Activated T-helper 9 cell treated with anti-CD3 and anti-CD28 coated beads, Interleukin-2, amount 50 U/mL, for 16 hours (primary cell): ENCODE measurements at places on chromosomes 1 and 21.

DNA sequence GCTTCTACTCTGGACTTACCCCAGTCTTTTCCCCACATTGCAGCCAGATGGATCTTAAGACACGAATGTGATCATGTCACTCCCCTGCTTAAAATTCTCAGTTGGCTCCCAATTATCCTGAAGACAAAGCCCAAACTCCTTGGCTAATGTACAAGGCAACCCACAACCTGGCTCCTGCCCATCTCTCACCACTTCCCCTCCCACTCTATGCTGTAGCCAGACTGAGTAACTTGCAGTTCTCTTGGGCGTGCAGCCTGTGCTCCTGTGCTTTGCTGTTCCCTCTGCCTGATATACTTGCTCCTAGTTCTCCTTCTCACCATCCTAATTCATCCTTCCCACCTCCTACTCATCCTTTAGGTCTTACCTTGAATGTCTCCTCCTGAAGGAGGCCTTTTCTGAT is 56.2 kb downstream of the LGR6 start:
- no peak for DNase-seq

- no peak for DNase-seq
Measured at GRCh38 chr1:26705788-26706311, 10.0 kb downstream of the ARID1A start.

DNA sequence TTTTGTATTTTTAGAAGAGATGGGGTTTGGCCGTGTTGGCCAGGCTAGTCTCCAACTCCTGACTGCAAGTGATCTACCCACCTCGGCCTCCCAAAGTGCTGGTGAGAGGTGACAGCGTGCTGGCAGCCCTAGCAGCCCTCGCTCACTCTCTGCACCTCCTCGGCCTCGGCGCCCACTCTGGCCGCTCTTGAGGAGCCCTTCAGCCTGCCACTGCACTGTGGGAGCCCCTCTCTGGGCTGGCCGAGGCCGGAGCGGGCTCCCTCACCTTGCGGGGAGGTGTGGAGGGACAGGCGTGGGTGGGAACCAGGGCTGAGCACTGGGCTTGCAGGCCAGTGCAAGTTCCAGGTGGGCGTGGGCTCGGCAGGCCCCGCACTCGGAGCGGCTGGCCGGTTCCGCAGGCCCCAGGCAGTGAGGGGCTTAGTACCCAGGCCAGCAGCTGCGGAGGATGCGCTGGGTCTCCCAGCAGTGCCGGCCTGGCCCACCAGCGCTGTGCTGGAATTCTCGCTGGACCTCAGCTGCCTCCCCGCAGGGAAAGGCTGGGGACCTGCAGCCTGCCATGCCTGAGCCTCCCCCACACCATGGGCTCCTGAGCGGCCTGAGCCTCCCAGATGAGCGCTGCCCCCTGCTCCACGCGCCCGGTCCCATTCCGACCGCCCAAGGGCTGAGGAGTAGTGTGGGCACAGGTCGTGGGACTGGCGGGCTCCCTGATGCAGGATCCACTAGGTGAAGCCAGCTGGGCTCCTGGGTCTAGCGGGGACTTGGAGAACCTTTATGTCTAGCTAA is 3.4 kb upstream of the LBR start:
- DNase-seq, result no peak

DNA sequence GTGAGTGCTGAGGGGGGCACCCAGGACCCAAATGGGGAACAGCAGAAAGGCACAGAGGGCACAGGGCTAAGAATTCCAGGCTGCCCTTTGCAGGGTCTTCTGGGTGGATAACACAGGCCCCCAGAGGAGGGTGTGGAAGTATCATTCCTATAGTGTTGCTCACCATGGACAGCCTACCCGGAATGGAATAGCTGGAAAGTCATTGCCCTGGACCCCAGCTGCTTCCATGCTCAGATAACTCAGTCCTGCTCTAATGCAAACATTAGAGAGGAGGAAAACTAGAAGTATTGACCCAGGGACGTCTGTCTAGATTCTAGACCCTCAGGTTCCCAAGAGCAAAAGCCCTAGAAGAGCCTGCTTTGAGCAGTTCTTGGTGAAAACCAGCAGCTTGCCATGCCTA is 24.7 kb downstream of the SLC6A17 start:
- no peak for DNase-seq

DNA sequence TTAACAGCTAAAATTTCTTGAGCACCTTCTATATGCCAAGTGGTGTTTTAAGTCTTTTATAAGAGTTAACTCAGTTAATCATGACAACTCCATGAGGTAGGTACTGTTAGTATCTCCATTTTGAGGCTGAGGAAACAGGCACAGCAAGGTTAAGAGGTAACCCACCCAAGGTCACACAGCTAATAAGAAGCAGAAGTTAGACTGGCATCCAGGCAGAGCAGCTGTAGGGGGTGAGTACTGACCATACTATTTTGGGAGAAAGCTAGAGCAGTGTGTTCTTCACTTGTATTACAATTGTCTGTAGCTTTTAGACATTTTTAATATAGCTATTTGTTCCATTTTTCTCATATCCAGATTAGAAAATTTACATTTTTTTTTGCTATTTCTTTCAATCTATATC is 4.8 kb downstream of the ATP6V1G3 start:
- DNase-seq, result no peak

GRCh38 chr1:35269201-35269988 is 886 bp downstream of the ZMYM4 start:
- DNase-seq, result no peak

GRCh38 chr1:31470794-31471315 is 57.8 kb downstream of the SERINC2 start:
- no peak for DNase-seq

DNA sequence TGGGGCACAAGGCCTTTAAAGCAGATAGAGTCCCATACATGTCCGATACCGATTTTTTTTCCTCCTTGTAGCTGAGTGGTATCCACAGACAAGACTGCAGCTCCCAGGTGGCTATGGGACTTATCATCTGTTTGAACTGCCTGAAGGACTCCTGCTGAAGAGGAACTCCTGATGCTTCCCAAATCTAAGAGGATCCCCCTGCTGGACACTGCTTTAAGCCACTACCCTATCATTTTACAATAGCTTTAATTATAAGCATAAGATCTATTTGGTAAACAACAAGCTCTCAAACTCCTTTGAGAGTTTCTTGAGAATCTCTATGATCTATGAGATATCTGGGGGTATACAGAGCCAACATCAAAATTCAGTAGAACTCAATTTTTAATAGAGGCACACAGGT is 11.7 kb downstream of the NDC1 start:
- DNase-seq, result no peak

GRCh38 chr1:78145105-78145580 is 99.4 kb downstream of the GIPC2 start:
- no peak for DNase-seq
